ENCODE measurements at places on chromosomes 3 and 15. TPM values are rescaled to one million over a fixed set of nuclear protein-coding genes. Genes with fewer than 3 reads are reported as not detected.

- DNase-seq: peak; percentile 10
Observed at GRCh38 chr3:135106445-135106844, 311.4 kb downstream of the EPHB1 start.

The ZBBX gene
- 0.05 TPM for total RNA-seq

The EXD1 gene
- total RNA-seq: not detected

- DNase-seq: no peak
Observed at GRCh38 chr15:26069231-26069641, 206.1 kb upstream of the ATP10A start.

The EPHA3 gene
- 0.14 TPM for total RNA-seq

DNA sequence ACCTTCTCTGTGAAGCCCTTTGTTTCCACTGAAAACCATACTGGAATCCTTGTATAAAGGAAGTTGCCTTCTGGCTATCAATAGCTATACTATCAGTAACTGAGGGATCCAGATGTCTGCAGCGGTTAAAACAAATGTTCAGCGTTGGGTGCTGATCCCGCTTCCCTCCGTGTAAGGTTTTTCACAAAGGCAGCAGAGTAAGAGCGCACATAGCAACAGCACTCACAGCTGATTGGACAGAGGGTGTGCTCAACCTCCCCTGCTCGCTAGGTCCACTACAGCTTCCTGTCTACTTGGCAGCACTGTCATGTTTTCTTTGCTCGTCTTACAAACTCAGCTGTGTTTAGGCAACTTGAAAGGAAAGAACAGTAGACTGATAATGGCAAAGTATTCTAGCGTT lies 27.3 kb downstream of the ATOSA start:
- DNase-seq: peak; percentile 95

DNA sequence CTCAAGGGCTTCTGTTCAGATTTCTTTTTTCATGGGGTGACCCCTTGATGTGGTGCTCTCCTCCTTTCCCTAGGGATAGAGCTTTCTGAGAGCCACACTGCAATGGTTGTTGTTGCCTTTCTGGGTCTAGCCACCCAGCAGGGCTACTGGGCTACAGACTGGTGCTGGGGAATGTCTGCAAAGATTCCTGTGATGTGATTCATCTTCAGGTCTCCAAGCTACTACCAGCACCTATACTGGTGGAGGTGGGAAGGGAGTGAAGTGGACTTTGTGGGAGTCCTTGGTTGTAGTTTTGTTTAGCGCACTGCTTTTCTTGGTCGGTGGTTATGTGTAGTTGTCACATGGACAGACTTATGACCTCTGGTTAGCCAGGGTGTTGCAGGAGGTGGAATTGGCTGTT lies 392.3 kb upstream of the CNTN6 start:
- DNase-seq: no peak

DNA sequence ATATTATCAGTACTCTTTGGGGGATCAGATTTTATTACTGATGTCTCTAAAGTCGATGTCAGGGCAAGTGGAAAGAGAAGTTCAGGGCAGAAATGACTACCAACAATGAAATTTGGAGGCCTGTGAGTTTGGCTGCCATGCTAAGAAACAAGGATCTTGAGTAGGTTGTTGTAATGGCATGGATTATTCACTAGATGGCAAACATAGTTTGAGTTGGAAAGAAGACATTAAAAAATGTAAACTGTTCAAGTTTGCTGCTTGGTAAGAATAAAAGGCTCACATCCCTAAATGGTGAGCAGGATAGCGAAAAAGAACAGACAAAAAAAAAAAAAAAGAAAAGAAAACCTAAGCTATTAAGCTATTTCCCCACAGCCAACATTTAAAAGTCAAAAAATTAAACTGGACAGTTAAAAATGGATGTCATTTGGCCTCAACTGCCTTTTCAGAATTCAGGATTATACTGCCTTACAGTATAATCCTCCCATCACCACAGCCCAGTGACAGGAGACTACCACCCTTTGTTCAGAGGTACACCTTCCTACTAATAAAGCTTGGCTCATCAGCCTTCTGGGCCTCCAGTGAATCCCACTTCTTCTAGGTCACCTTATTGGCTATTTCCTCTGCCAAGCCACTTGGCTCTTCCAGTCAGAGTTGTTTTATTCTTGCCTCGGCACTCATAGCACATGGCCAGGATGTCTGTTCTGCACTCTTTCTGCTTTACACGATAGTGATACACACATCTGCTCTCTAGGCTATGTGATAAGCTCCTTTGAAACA lies 163.7 kb downstream of the PLD1 start:
- DNase-seq: peak; percentile 75

The EFHB gene
- total RNA-seq: not detected

DNA sequence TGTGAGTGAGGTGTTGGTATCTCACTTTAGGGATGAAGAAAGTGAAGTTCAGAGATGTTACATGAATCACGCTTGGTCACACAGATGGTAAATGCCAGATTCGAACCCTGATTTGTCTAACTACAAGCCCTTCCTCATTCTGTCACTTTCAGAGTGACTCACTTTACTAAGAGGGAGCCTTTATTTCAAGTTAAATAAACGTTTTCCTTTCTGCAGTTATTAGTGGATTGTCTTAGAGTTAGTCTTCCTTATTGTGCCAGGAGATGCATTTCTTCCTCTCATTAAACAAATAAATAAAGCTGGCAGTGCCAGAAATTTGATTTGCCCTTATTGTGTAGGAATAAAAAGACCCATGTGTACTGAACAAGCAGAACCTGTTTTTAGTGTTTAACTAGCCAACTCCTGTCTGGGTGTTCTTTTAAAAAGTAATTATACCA lies 162.5 kb downstream of the AKAP13 start:
- DNase-seq: peak; percentile 19

DNA sequence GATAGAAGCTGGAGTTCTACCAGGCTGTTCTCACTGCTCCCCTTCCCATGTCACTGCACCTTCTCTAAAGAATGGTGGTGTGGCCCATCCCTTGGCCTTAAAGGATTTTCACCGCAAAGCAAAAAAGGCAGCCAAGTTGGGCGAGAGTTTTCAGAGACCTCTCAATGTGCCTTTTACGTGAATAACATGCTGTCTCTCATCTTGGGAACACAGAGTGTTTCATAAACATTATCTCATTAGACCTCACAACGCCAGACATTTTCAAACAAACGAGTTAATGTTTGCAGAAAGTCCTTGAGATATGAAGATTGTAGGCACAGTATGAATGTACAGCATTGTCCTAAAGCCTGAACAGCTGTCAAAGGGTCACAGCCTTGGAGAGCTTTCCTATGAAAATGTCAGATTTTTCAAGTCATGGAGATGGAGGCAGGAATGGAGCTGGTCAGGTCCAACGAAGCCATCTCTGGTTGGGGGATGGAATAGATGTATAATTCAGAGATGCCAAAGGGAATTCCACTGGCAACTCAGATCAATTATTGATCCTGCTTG lies 21.3 kb downstream of the TM4SF1 start:
- DNase-seq: no peak

The CISH gene
- 0.51 TPM for total RNA-seq

The DENND6A gene
- 35.6 TPM for total RNA-seq

The ZNF860 gene
- 3.4 TPM for total RNA-seq

The CLPX gene
- 69.3 TPM for total RNA-seq
